ENCODE measurements at places on chromosomes 4 and X.

DNA sequence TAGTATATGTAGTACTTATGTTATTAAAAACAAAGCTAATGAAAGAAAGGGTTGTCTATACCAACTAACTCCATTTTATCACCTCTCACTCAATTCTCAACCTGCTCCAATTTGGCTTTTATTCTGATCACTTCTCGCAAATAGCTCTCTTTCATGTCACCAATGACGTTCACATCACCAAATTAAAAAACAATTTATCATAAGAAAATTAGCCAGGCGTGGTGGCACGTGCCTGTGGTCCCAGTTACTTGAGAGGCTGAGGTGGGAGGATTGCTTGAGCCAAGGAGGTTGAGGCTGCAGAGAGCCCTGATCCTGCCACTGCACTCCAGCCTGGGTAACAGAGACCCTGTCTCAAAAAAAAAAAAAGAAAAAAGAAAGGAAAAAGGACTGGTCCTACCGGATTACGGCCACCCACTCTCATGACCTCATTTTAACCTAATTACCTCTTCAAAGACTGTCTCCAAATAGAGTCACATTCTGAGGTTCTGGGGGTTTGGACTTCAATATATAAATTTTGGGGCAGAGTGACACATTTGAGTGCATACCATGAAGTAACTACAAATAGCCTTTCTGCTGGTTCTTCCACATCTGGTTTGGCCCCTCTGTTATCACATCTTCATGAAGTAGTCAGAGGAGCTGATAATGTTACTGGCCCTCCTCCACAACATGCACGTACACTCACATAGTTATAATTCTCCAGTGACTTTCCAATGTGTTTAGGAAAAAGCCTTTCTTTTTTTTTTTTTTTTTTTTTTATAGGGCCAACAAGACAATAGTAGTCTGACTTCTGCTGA, 15.8 kb upstream of the RBMX start:
- no peak for DNase-seq

DNA sequence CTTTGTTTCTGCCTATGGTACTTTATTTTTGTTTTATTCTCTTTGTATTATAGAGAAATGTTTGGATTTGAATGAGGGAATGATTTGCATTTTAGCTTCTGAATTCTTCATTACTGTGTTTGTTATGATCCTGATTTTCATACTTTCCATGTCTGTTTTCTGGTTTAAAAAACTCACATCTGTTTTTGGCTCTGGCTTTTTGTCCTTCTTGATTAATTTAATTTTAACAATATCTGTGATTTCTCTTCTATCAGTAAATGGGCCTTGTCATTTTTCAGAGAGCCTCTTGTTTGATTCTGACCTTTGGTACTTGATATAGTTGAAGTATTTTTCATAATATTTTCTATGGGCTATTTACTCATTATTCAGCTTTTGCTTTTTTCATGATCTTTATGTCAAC, 341.6 kb upstream of the HAND2 start:
- no peak for DNase-seq

DNA sequence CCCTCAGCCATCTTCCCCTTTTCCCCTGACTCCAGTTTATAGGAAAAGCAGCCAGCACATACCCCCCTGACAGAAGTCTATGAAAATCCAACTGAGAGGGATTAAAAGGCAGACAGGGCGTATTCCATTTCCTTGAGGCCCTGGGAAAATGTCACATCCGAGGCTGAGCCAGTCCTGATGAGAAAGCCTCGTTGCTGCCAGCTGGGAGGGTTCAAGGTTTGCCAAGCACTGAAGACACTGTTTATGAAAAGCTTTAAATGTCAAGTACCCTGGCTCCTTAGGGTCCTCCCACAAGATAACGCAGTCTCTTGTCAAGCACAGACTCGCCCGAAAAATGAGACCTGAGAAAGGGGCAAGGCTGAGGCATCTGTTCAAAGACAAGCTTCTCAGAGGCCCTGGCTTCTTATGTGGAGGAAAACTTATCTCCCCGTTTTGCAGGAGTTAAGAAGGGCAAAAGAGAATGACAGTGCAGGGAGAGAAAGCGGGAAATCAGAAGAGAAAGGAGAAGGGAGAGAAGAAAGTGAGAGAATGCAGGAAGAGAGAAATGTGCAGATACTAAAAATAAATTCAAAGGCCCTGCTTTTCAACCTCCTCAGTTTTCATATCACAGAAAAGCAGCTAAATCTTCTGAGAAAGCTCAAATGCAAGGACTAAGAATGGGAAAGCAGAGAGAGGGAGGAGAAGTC, 44.7 kb downstream of the SCD5 start:
- DNase-seq: no peak

GRCh38 chr4:38980903-38981676, 51.1 kb downstream of the TMEM156 start:
- peak; percentile 38 for DNase-seq

DNA sequence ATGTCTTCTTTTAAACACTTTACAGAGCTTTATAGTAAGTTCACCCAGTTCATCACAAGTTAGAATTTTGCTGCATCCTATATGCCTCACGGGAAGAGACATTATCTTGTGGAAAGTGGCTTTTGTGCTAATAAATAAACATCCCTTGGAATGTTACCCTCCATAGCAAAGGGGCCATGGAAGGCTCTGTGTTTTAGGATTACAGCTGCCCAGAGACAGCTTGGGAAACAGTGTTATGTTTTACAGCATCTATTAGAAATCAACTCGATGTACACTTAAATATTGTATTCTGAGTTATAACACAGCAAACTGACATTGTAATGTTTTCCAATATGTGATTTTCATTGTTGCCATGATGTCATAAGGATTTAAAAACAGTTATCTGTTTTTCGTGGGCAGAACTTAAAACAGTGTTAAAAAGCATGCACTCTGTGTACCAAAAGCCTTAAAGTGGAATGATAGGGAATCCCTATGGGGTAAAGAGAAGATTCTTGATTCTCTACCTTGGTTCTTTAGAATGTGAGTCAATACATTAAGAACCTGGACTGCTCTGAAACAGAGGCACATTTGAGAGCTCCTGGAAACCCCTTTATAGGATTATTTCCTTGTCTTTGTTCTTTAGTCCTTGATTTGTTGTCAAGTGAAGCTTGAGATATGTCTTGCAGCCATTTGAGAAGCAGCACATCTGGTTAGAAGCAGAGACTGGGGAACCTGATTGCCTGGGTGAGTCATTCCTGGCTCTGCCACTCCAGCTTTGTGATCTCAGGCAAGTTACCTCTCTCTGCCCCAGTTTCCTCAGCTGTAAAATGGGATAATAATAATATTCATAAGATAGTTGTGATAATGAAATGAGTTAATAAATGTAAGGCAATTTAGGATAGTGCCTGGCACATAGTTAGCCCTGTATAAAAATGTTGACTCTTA, 41.6 kb downstream of the ARHGAP10 start:
- DNase-seq: no peak

GRCh38 chr4:81449015-81449414, 22.7 kb downstream of the RASGEF1B start:
- no peak for DNase-seq

DNA sequence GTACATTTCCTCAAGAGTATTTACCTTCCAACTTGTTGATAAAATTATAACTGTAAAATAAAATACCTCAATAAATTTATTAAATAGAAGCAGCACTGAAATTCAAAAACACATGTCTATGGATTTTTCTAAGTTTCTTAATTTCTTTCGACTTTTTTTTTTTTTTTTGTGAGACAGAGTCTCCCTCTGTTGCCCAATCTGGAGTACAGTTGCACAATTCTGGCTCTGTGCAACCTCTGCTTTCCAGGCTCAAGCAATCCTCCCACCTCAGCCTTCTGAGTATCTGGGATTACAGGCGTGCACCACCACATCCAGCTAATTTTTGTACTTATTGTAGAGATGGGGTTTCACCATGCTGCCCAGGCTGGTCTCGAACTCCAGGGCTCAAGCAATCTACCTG, 79.8 kb downstream of the IQCM start:
- no peak for DNase-seq

DNA sequence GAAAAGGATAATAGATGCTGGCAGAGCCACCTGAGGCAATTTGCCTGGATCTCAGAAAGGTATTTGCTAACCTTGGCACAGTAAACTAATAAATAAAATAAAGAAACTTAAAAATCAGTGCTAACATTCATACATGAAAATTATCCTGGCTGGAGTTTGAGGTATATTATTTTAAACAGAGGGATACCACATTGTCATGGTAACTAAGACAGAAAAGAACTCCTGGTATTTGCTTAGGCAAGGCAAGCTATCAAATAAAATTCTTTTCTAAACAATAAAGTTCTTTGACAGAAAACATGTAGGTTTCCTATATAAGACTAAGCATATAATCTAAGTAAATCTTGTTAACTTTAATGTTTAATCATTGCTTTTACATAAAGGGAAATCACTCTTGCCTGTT, 218.8 kb downstream of the MAGEB17 start:
- DNase-seq: no peak

- DNase-seq: no peak
These were observed 13.6 kb upstream of the APBB2 start for GRCh38 chr4:41227902-41228301.

GRCh38 chrX:111652719-111653118, 28.3 kb upstream of the ALG13 start:
- no peak for DNase-seq

DNA sequence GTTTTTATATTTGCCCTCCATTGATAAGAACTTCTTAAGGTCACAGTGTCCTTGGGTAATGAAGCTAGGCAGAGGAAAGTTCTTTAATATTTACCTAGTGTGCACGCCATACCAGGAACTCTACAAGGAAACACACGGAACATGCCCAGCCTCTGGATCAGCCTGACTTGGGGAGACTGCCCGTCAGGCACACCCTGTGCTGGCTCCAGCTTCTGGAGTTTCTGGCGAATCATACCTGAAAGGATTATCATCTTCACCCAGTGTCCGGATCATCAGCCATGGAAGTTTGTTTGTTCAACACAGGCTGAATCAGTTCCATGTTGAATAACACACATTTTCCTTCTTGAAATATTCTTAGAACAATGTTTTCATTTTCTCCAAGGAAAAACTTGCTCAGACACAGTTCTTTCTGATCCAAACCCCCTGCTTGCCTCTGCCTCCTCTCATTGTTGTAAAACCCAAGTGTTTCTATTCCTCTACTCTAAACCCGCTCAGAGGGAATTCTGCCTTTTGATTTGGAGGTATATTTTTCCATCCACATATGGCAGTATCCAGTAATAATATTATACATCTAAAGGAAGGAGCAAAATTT, 176.7 kb downstream of the SHROOM3 start:
- DNase-seq: no peak

- peak; percentile 60 for DNase-seq
These were observed 16.2 kb downstream of the BOD1L1 start for GRCh38 chr4:13611283-13611842.

DNA sequence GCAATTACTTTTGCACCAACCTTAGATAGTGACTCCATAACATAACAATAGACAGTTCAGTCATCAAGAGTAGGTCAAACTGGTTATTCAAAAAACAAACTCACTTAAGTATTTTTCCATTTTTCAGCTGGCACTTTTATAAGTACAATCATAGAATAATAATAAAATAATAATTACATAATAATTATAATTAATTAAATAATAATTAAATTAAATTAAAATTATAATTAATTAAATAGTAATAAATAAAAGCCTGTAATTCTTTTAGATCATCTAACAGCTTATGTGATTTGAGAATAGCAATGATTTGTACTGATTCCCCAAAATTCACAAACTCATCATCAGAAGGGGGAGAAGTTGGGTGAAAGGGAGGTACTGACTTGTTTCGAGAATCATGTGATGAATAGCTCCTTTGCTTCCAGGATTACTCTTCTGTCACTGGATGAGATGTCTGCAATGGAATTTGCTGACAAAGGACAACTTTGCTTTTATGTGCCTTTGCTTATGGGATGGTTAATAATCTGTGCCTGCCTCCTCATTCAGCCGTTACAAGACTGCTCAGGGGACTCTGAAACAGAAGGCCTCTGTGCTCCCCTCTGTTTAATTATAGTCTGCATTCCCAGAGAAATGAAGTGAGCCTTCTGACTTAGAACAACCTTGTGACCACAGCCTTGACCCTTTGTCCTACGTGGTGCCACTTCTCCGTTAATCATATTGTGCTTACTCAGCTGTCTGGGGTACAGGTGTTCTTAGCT, 104.8 kb upstream of the ENPEP start:
- DNase-seq: no peak

- no peak for DNase-seq
These were observed 106.6 kb downstream of the NSUN7 start for GRCh38 chr4:40856277-40856839.

DNA sequence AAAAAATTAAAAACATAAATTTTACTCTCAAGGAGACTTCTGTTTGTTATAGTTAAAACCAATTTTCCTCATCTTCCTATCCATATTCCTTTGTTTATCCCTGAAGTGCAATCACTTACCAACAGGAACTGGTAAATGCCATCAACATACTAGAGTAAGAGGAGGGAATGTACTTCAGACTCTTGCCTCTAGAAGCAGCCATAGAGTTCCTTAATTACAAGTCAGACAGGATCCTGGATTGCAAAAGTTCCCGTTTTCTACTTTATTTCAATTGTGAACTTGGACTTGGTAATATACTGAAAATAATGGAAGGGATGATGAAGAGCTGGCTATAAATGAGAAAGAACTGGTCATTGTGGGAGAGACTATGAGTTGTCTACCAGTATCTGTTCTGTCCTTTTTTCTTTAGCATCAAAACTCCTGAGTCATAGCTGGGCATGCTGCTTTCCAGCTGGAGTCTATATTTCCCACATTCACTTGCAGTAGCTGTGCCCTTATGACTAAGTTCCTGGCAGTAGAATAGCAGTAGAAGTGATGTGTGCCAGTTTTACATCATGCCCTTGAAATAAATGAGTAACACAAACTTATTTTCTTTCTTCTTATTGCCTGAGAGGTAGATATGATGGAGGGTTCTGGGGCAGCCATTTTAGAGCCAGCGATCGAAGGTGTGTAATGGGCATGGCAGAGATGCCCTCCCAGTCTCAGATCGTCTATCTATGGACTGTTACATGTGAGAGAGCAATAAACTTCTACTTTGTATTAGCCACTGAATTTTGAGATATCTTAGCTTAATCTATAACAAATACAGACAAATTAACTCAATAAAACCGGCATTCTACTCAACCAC, 26.8 kb upstream of the SPARCL1 start:
- no peak for DNase-seq

DNA sequence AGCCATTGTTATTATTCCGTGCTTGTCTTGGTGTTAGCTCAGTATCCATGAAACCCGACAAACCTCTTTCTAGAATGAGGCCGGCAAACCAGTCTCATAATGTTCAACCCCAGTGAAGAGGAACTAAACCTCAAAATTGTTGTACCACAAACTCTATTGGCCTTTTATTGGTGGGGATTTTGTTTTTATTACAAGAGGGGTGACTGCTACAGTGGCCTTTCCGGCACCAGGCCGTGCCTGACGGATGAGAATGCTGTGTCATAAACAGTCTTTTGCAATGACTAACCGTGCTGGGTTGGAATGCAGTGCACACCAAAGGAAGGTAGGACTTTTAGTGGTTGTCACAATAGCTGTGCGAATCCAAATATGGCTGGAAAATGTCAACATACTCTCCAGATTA, 60.8 kb downstream of the SHROOM2 start:
- no peak for DNase-seq

DNA sequence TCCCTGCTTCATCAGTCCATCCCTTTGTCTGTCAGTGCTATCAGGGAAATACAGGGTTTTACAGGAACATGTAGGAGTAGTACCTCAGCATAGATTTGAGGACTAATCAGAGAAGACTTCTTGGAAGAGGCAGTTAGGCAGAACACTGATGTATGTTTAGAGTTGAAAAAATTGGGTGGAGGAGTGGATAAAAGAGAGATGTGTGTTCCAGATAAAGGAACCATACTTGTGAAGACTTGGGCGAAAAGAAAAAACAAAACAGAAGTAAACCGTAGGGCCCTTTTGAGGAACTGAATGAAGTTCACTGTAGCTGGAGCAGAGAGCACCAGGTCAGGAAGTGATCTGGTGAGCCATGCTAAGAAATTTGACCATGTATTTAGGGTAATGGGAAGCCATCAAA, 32.3 kb downstream of the AFF1 start:
- DNase-seq: no peak
